CD8-positive, alpha-beta memory T cell (primary cell): ENCODE measurements at places on chromosomes 11 and 22.

DNA sequence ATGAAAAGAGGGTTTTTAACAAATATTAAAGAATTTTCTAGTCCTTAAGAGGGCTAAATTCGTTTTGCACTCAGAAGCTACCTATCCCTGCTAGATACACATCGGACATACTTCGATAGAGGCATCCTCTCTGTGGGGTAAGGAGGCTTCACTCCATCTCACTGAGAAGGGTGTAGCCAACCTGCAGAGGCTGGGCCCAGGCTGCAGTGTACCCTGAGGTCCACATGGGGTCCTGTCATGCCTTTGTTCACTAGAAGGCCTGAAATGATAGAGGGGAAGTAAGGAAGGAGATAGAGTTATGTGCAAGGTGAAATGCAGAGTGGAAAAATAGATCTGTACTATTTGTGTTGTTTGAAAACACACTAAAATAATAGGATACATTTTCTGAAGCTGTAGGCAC, 45.6 kb downstream of the IGSF9B start:
- no peak for DNase-seq
- no peaks in the 10 kb centered on the region for H3K4me1 ChIP-seq
- H3K36me3 ChIP-seq = peaks cover 8% of the 10 kb centered on the region
- no peak overlapping the region for H3K4me3 ChIP-seq
- H3K27me3 ChIP-seq = no peaks in the 10 kb centered on the region
- no peak overlapping the region for H3K27ac ChIP-seq

DNA sequence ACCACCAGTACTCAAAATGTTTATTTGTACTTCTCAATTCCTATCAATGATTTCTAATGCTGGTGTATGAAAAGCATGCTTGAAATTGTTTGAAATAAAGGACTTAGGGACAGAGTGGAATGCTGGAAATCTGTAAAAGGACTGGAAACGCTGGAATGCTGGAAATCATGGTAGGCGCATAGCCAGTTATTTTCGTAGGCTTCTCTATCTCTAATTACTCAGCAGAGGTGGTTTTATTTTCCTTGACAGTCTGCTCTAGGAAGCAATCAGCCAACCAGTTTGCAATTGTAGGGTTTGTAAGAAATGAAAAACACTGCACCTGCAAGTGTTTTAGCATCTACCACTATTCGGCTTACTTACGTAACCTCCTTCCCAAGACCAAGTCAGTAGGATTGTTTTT, 788 bp downstream of the LIN7C start:
- H3K4me1 ChIP-seq = peaks cover 23% of the 10 kb centered on the region
- peak overlapping the region; percentile 94 for H3K4me3 ChIP-seq
- H3K27ac ChIP-seq = peak overlapping the region; percentile 87
- H3K27me3 ChIP-seq = no peaks in the 10 kb centered on the region
- peaks cover 1% of the 10 kb centered on the region for H3K36me3 ChIP-seq

DNA sequence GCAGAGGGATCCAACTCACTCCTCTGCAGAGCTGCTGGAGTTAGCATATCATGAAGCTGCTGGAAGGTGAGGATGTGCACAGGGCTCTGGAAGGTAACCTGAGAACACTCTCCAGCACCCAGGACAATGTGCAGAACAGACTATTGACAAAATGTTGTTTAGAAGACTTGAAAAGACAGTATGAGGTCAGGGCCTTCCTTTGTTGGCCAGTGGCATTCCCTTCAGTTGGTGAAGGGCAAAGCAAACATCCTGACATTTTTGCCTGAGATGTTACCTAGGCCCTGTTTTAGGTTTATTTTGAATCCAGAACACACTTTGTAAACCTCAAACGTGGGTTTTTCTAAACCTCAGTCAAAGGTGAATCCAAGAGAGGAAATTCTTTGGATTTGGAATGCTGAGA, 67.8 kb downstream of the DEPDC5 start:
- no peak for DNase-seq
- H3K27me3 ChIP-seq = no peaks in the 10 kb centered on the region
- no peak overlapping the region for H3K27ac ChIP-seq
- no peak overlapping the region for H3K4me3 ChIP-seq
- H3K36me3 ChIP-seq = peaks cover 44% of the 10 kb centered on the region
- H3K4me1 ChIP-seq = no peaks in the 10 kb centered on the region

DNA sequence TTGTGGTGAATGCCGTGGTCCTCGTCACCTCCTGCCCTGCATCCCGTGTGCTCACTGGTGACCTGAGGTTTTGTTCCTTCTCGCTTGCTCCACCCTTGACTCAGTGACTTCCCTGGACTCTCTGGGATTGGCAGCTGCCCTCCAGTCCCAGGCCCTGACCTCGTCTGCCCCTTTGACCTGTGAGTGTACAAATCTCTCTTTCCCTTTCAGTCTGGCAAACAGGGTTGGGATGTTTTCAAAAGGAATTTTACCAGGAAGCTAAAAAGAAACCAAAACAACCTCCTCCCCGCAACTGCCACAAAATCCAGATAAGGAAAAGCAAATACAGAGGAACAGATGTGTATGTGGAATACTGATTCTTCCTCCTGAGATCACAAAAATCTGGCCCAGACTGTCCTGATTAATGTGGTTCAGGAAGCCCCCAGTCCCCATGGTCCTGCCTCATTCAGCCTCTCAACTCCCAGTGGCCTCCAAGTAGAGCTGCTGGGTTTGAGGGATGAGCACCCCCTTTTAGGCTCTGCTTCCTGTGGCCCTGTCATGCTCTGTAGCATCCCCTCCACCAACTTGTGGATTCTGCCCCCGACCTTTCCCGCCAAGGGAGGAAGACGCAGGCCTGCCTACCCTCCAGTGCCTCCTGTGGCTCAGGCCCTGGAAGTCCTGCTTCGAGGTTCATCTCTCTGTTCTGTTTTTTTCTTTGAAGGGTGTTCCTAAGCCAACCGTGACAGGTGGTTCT, 15.2 kb downstream of the ROBO4 start:
- no peak overlapping the region for H3K4me3 ChIP-seq
- no peaks in the 10 kb centered on the region for H3K4me1 ChIP-seq
- DNase-seq = no peak
- H3K27me3 ChIP-seq = peaks cover 4% of the 10 kb centered on the region
- no peaks in the 10 kb centered on the region for H3K36me3 ChIP-seq

- no peaks in the 10 kb centered on the region for H3K27me3 ChIP-seq
- H3K27ac ChIP-seq = no peak overlapping the region
- no peak overlapping the region for H3K4me3 ChIP-seq
- H3K36me3 ChIP-seq = no peaks in the 10 kb centered on the region
Observed at GRCh38 chr11:2769409-2770095, 69.8 kb upstream of the KCNQ1OT1 start.

- H3K27me3 ChIP-seq = no peaks in the 10 kb centered on the region
- no peak overlapping the region for H3K4me3 ChIP-seq
- DNase-seq = no peak
- no peak overlapping the region for H3K27ac ChIP-seq
- H3K36me3 ChIP-seq = no peaks in the 10 kb centered on the region
- H3K4me1 ChIP-seq = no peaks in the 10 kb centered on the region
Observed at GRCh38 chr11:11468954-11469353, 115.9 kb upstream of the CSNK2A3 start.

DNA sequence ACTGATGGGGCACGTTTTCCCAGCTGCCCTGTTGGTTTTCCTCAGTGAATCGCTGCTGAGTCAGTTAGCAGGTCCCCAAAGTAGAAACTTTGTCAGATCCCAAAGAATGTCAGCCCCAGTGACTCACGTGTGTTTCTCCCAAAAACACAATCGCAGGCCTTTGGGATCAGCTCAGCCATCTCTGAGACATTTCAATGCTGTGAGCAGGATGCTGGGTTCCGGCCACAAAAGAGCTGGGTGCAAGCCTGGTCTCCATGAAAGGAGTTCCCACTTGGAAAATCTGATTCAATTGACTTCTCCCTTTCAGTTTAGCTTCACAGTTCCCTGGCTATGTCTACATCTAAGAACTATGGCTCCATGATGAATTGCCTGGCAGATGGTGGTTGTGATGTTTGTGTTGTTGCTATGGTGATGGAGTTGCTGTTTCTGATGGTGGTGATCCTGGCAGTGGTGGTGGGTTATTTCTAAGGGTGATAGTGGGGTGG, 28.0 kb downstream of the MYEOV start:
- H3K36me3 ChIP-seq = no peaks in the 10 kb centered on the region
- H3K27me3 ChIP-seq = no peaks in the 10 kb centered on the region
- no peak for DNase-seq
- no peaks in the 10 kb centered on the region for H3K4me1 ChIP-seq
- H3K27ac ChIP-seq = no peak overlapping the region

GRCh38 chr11:120391292-120391691, 55.1 kb downstream of the ARHGEF12 start:
- no peak overlapping the region for H3K4me3 ChIP-seq
- no peaks in the 10 kb centered on the region for H3K4me1 ChIP-seq
- H3K36me3 ChIP-seq = no peaks in the 10 kb centered on the region
- H3K27me3 ChIP-seq = peaks cover 5% of the 10 kb centered on the region
- DNase-seq = no peak

GRCh38 chr11:122863704-122864326, 18.7 kb upstream of the JHY start:
- peaks cover 18% of the 10 kb centered on the region for H3K36me3 ChIP-seq
- no peaks in the 10 kb centered on the region for H3K27me3 ChIP-seq
- H3K4me1 ChIP-seq = no peaks in the 10 kb centered on the region
- H3K4me3 ChIP-seq = no peak overlapping the region
- H3K27ac ChIP-seq = no peak overlapping the region

DNA sequence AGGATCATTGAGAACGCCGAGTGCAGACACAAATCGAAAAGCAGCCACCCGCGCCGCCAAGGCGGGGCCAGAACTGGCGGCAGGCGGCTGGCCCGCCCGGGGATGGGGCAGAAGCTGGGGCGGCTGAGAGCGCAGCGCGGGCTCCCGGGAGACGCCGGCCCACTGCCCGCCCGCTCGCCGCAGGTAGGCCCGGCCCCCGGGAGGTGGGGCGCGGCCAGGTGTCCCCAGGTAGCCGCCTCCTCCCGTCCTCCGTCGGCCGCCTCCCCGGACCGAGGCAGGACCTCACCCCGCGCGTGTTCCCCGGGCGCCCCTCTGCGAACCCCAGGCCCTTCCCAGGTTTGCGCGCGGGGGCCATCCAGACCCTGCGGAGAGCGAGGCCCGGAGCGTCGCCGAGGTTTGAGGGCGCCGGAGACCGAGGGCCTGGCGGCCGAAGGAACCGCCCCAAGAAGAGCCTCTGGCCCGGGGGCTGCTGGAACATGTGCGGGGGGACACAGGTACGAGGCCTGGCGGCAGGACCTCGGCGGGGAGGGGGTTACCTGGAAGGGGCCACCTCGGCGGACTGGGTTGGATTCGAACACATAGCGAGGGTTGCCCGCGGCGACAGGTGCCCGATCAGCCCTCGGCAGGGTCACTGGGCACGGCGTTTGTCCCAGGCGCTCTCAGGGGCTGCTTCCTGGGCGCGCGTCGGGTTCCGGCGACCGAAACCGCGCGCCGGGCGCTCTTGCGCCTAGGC, at the start of gene PRRG4:
Gene PRRG4, plus strand, starts transcription at position 248 of the 733 bp plus-strand sequence. CDS start 603 bp downstream, outside the sequence.
- peak within 1 kb of the TSS; percentile 66 for H3K4me3 ChIP-seq
- DNase-seq = no peak
- H3K36me3 ChIP-seq = no peaks in the 10 kb centered on the region
- H3K27ac ChIP-seq = no peak within 1 kb of the TSS
- peaks cover 6% of the 10 kb centered on the region for H3K27me3 ChIP-seq

- H3K4me3 ChIP-seq = no peak overlapping the region
- H3K36me3 ChIP-seq = no peaks in the 10 kb centered on the region
- no peaks in the 10 kb centered on the region for H3K27me3 ChIP-seq
- H3K4me1 ChIP-seq = peaks cover 20% of the 10 kb centered on the region
Observed at GRCh38 chr11:111941963-111942362, 4.8 kb downstream of the DIXDC1 start.

DNA sequence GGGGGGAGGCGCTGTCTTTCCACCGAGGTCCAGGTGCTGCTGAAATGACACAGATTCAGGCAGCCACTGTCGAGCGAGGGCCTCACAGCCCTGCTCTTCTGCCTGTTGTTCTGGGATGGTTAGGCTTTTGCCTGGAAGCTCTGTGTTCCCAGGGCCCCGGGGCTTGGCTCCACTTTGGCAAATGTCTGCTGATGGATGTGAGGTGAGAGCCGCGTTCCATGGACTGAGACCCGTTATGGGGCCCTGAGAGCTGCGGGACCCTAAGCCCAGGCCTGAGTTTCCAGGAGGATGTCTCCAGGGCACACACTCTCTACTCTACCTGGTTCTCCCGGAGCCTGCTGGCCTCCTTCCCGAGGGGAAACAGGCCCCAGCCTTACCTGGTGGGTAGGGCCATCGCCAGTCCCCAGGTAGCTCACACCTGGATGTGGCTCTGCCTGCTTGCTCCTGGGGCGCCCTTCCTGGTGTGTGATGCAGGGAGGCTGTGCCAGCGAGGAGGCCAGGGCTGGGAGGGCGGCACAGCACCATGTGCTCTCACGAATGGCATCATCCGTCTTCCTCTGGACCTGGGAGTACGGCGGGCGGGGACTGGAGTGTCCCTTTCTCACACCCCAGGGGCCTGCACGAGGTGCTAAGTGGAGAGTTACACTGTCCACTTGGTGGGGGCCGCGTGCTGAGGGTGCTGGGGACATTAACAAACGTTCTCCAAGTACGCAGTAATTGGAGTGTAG, 435.5 kb downstream of the TBC1D22A start:
- H3K36me3 ChIP-seq = no peaks in the 10 kb centered on the region
- DNase-seq = peak; percentile 38
- H3K4me1 ChIP-seq = no peaks in the 10 kb centered on the region
- H3K27ac ChIP-seq = no peak overlapping the region
- no peak overlapping the region for H3K4me3 ChIP-seq
- H3K27me3 ChIP-seq = no peaks in the 10 kb centered on the region

DNA sequence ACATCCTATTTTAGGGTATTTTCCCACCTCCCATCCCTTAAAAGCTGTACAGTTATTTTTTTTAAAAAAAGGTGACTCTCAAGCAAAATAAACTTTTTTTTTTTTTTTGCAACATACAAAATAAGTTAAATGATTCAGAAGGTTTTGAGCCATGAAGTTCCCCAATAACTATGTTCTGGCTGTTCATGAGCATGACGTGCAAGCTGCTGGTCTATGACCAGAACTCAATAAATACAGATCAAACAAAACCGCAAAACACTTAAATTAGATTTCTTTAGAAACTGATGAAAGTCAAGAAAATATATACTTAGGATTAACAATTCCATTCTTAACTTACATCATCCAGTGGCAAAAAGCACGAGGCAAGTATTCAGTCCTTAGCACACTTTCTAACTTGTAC, 24.1 kb upstream of the CLNS1A start:
- no peak for DNase-seq
- no peak overlapping the region for H3K27ac ChIP-seq
- H3K4me3 ChIP-seq = no peak overlapping the region
- H3K4me1 ChIP-seq = no peaks in the 10 kb centered on the region

GRCh38 chr22:30176431-30176830, 70.1 kb downstream of the LIF start:
- no peak for DNase-seq
- no peaks in the 10 kb centered on the region for H3K36me3 ChIP-seq
- no peaks in the 10 kb centered on the region for H3K27me3 ChIP-seq
- peaks cover 20% of the 10 kb centered on the region for H3K4me1 ChIP-seq
- H3K4me3 ChIP-seq = no peak overlapping the region
- H3K27ac ChIP-seq = no peak overlapping the region
